ENCODE measurements at places on chromosomes 12 and 14. TPM values are rescaled to one million over a fixed set of nuclear protein-coding genes. Genes with fewer than 3 reads are reported as not detected.

Gene COCH
- 5.0 TPM for total RNA-seq

- no peaks in the 10 kb centered on the region for H3K27me3 ChIP-seq
- peak overlapping the region; percentile 3 for H3K27ac ChIP-seq
Observed at GRCh38 chr12:12992418-12993130, 7.5 kb downstream of the HEBP1 start.

Gene ASIC1
- total RNA-seq, result 1.9 TPM

GRCh38 chr12:49554266-49554665 is 13.7 kb downstream of the MCRS1 start:
- no peaks in the 10 kb centered on the region for H3K36me3 ChIP-seq
- H3K27me3 ChIP-seq, result no peaks in the 10 kb centered on the region
- no peak overlapping the region for H3K4me3 ChIP-seq

DNA sequence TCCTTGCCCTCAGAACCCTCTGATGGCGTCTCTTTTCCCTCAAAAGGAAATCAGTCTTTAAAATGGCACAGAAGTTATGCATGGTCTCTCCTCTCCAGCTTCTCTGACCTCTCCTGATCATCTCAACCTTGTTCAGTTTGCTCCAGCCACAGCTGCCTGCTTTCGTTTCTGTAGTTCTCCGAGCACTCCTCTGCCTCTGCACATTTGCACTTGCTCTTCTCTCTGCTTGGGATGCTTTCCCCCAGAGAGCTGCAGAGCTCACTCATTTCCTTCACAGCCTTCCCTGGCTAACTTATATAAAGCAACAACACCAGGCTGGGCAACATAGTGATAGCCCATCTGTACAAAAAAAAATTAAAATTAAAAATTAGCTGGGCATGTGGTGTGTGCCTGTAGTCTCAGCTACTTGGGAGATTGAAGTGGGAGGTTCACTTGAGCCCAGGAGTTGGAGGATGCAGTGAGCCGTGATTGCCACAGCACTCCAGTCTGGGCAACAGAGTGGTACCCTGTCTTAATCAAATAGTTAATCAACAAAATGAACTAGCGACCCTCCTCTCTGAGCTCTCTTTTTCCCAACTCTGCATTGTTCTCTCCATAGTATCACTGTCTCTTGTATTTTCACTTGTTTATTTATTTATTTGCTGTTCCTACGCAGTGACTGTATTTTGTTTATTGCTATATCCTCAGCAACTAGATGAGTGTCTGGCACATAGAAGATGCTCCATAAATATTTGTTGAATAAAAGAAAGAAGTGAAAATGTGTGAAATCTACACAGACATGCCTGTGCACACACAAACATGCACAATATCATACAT is 37.7 kb downstream of the PPFIBP1 start:
- no peaks in the 10 kb centered on the region for H3K36me3 ChIP-seq

Gene SRRM4
- total RNA-seq, result 0.37 TPM

Gene ADAM21
- 4.6 TPM for total RNA-seq

DNA sequence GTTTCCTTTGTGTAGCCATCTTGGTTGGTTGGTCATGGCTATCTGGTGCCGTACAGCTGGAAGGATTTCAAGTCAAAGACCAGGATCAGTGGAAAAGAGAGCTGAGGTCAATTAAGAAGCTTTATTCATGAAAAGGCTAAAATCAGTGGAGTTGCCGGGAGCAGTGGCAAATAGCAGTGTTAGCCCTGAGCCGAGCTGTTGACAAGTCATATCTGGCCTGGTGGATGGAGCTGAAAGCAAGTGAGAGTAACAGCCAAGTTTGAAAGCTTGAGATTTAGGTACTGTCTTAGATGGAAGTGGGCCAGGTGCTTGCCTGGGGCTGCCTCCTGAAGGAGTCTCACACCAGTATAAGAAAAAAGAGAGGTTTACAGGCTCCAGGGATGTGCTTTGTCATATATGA is 9.0 kb downstream of the BATF start:
- no peaks in the 10 kb centered on the region for H3K36me3 ChIP-seq
- no peak overlapping the region for H3K4me3 ChIP-seq
- no peak overlapping the region for H3K27ac ChIP-seq
- H3K27me3 ChIP-seq, result no peaks in the 10 kb centered on the region
- H3K4me1 ChIP-seq, result peaks cover 12% of the 10 kb centered on the region

Gene DPPA3
- not detected for total RNA-seq

GRCh38 chr12:132710043-132710404 is 618 bp upstream of the PGAM5 start:
- H3K27me3 ChIP-seq, result no peaks in the 10 kb centered on the region
- peak; percentile 46 for DNase-seq
- H3K4me1 ChIP-seq, result peaks cover 13% of the 10 kb centered on the region

DNA sequence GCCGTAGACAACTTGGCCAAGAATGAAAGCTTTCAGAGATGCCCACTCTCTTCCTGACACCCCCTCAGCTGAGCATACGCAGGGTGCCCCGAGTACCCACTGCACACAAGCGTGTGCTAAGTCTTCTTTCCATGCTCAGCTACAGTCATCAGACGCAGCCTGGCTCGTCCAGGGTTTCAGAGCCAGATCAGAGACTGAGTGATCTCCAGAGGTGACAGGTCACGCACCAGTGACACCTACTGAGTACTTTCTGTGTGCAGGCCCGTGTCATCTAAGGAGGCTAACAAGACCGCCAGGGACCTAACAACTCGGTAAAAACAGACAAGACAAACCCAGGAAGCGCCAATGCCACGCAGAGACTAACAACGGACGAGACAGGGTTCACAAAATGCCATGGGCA is 25.1 kb downstream of the STX2 start:
- no peaks in the 10 kb centered on the region for H3K27me3 ChIP-seq
- no peak for DNase-seq
- H3K27ac ChIP-seq, result no peak overlapping the region
- no peaks in the 10 kb centered on the region for H3K4me1 ChIP-seq
- H3K36me3 ChIP-seq, result no peaks in the 10 kb centered on the region

GRCh38 chr12:131834798-131835615 is 6.8 kb downstream of the MMP17 start:
- no peak overlapping the region for H3K4me3 ChIP-seq
- H3K27me3 ChIP-seq, result no peaks in the 10 kb centered on the region
- H3K4me1 ChIP-seq, result peaks cover 11% of the 10 kb centered on the region
- no peak overlapping the region for H3K27ac ChIP-seq
- H3K36me3 ChIP-seq, result no peaks in the 10 kb centered on the region

GRCh38 chr12:49615725-49616124 is 7.6 kb upstream of the PRPF40B start:
- no peak for DNase-seq
- no peak overlapping the region for H3K27ac ChIP-seq
- no peak overlapping the region for H3K4me3 ChIP-seq
- H3K27me3 ChIP-seq, result no peaks in the 10 kb centered on the region
- no peaks in the 10 kb centered on the region for H3K36me3 ChIP-seq

Gene KCNJ8
- 2.2 TPM for total RNA-seq

Gene AMIGO2
- total RNA-seq, result 35.4 TPM

All from testis (tissue), 5 donors.